ENCODE measurements at places on chromosomes 5 and 9.

DNA sequence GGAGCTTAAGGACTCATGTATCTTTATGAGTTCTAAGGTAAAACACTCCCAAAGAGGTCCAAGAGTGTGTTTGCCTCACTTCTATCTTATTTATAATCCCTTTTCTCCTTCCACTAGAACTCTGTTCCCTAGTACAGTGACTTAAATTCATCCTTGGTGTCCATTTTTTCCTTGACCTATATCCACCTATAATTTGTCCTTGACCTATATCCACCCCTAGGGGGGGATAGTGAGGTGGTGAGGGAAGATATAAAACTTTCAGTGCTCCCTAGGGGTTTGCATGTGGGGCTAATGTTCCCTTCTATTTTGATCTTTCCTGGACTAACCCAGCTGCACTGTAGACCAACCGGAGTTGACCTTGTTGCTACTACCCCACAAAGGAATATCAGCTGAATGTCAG, 83.5 kb upstream of the GNAQ start:
- no peaks in the 10 kb centered on the region for H3K36me3 ChIP-seq
- H3K4me1 ChIP-seq = no peaks in the 10 kb centered on the region
- no peak overlapping the region for H3K27ac ChIP-seq

- no peaks in the 10 kb centered on the region for H3K27me3 ChIP-seq
- no peak overlapping the region for H3K4me3 ChIP-seq
- no peak for DNase-seq
Measured at GRCh38 chr9:16252616-16253015, 617.9 kb downstream of the BNC2 start.

DNA sequence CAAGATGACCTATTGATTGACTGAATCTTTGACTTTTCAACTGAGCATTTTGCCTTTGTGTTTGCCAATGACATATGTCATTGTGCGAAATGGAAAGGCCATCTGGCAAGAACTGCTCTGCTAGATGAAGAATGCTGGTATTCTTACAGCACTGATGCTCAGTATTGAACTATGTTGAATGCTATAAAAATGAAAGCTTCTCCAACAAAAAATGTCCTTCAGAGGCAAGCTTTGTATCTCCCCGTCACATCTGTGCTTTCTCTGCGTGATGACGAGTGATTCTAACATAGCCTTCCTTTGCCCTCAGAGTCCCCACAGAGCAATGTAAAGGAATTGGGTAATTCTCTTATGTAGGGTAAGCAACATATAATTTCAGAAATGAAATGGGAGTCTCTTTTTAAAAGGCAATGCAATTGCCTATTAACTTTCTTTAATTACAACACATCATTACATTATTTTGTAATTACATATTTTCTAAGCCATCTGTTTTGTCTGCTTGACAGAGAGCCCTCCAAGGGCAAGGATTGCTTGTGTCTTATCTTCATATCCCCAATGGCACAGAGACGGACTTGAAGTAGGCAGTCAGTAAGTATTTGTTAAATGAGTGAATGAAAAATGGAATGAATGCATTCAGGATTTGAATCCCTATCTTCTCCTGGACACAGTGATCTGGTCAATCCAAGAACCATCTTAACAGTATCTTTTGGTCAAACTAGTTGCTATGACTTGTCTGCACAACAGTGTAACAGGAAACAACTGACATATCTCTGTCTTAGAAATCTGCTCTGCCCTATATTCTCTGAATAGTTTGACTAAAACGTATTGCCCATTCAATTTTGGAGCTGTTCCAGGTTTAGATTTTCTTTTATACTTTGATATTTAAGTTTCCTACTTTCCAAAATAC, 46.1 kb downstream of the ENC1 start:
- H3K4me3 ChIP-seq = no peak overlapping the region
- H3K4me1 ChIP-seq = no peaks in the 10 kb centered on the region
- no peaks in the 10 kb centered on the region for H3K27me3 ChIP-seq
- H3K27ac ChIP-seq = no peak overlapping the region
- DNase-seq = no peak

DNA sequence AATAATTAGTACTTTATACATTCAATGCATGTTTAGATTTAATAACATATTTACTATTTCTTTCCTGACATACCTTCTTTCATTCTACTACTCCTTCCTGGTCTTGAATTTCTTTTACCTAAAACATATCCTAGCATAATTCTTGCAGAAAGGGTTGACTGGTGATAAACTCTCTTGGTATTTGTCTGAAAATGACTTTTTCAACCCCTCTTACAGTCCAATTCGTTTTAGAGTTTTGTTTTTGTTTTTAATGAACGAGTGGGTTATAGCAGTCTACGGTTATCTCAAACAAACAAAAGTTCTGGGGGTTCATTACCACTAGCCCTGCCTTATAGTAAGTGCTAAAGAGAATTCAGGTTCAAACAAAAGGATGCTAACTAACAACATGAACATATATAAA, 69.6 kb upstream of the ALDH1B1 start:
- no peaks in the 10 kb centered on the region for H3K27me3 ChIP-seq
- no peak overlapping the region for H3K27ac ChIP-seq
- no peak for DNase-seq
- no peaks in the 10 kb centered on the region for H3K4me1 ChIP-seq
- no peak overlapping the region for H3K4me3 ChIP-seq

DNA sequence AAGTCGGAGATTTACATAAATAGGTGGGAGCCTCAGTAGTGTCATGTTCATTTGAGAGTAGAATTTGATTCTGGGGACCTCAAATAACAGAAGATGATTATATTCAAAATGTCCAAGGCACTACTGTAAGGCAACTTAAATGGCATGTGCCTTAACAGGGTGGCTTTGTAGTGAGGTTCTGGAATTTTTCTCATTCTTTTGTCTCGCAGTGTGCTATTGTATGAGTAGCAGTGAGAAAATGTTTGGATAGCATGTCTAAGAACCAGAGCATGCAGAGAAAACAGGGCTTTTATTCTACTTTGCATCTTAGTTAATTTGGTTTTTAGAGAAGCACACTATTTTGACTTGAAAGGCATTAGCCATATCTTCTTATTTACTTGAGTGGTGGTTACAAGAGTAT, 25.0 kb downstream of the MAST4 start:
- no peak overlapping the region for H3K27ac ChIP-seq
- H3K4me1 ChIP-seq = no peaks in the 10 kb centered on the region
- no peak for DNase-seq
- no peaks in the 10 kb centered on the region for H3K36me3 ChIP-seq
- no peak overlapping the region for H3K4me3 ChIP-seq

DNA sequence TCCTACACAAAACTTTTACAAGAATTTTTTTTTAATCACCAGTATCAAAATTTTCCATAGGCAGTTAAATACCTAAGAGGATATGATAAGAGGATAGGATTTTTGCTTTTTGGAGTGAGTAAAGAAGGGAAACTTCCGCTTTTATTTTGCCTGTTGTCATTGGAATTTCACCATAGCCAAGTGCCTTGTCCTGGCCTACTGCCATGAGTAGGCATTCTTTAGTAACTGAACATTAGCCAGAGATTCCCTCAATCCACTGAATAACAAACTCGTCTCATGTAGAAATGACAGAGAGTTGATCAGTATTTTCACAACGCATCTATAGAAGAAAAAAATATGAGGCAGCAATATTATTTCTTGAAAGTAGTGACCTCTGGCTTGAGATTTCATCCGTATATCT, 289.6 kb upstream of the ADAMTSL1 start:
- H3K4me1 ChIP-seq = no peaks in the 10 kb centered on the region
- no peaks in the 10 kb centered on the region for H3K36me3 ChIP-seq
- H3K4me3 ChIP-seq = no peak overlapping the region
- DNase-seq = no peak
- H3K27ac ChIP-seq = no peak overlapping the region

Measured in prostate gland (tissue), 2 donors.